ENCODE measurements at places on chromosomes 16 and 17.

GRCh38 chr17:35743626-35744328 is 9.3 kb downstream of the GAS2L2 start:
- no peak for DNase-seq

GRCh38 chr16:87830673-87831420 is 38.5 kb downstream of the SLC7A5 start:
- DNase-seq: no peak

GRCh38 chr17:4856937-4857314 is 23.8 kb downstream of the MINK1 start:
- no peak for DNase-seq

DNA sequence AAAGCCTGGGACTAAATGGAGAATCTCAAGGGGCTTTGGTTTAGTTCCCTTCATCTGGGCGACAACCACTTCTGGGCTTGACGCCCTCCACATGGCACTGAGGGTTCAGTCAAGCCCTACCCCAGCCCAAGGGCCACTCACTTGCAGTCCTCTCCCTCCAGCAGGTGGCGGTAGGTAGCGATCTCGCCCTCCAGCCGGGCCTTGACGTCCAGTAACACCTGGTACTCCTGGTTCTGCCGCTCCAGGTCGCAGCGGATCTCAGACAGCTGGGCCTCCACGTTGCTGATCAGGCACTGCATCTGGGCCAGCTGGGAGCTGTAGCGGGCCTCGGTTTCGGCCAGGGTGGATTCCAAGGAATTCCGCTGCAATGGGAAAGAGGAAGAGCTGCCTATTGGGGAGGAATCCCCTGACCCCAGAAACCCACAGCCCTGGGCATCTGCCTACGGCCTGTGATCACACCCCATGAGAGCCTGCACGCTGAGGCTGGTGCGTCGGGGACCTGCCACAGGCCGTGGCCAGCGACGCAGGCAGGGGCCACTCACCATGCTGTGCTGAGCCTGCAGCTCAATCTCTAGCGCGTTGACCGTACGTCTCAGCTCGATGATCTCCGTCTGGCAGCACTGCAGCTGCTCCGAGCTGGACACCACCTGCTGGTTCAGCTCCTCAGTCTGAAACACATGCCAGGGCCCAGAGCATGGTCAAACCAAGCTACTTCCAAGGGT is 2.7 kb downstream of the KRT36 start:
- DNase-seq: no peak

DNA sequence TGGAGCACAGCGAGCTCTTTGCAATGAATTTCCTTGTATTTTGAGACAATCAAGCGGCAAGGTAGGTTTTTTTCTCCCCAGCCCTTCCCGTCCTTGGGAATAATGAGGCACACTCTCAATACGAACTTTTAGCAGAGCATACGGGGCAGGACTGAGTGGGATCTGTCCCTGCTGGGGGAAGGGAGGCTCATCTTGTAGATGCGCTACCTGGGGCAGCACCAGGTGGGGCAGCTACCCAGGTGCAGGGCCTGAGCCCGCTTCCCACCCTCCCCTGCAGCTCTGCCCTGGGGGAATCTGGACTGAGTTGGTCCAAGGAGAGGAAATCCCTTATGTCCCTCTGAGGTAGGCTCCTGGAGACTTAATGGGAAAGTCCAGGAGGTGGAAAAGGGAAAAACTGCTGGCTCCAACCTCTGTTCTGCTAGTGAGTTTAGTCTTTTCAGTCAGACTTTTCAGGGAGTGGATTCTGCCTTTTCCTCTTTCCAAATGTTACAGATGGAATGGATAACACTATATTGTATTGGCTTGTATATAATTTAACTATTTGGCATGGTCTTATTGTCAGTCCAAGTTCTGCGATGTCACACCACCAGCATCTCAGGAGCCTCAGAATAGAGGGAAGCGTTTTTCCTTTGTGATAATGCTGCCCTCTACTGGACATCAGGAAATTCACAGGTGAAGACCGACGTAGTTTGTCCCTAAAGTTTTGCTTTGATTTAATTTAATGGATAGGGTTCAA is 9.6 kb upstream of the CES1 start:
- DNase-seq: peak; percentile 9

DNA sequence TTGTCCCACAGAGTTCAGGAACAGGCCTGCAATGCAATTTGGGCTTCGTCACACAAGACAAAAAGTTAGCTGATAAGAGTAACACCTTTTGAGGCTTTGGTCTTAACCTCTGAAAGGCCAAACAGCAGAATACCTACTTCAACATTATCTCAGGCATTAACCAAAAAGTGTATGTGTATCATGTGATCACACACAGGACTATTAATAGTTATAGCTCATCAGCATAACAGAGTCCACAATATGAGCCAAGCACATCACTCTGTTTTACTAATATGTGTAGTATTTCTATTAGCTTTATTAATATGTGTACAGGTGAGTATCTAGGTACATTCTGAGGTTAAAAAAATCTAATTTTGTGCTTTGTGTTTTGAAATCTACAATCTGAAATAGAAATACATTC is 30.8 kb downstream of the MYO1D start:
- no peak for DNase-seq

DNA sequence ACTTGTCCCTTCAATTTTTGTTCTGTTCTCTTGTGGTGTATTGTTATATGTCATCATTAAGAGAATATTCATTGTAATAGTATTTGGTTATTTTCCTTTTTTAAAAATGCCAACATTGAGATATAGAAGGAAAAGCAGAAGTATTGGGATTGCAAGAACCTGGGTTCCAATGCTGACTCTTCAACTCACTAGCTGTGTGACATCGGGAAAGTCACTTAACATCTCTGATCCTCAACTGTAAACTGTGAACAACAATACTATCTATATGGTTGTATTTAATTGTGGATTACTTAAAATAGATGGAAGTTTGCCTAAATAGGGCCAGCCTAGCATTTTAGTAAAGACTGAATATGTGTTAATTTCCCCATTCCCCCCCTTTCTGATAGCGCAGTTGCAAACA is 55.8 kb downstream of the TMEM186 start:
- DNase-seq: no peak

GRCh38 chr17:77893144-77894044 is 65.1 kb upstream of the TNRC6C start:
- DNase-seq: no peak

Data from large intestine (tissue), 12 donors.